NCI-H1417 treated with DMSO at 0.1 percent for 48 hours (cell line): ENCODE measurements at places on chromosomes 7 and 10.
A peak's percentile ranks its signal among the peaks of the same experiment; 100 is the strongest.

GRCh38 chr10:6014241-6014761, 37.0 kb upstream of the IL15RA start:
- DNase-seq, result no peak

- DNase-seq, result no peak
These were observed 129.7 kb downstream of the EPC1 start for GRCh38 chr10:32217216-32217615.

- DNase-seq, result no peak
These were observed 5.8 kb upstream of the CYP3A7 start for GRCh38 chr7:99740573-99741440.

- no peak for DNase-seq
These were observed 46.3 kb upstream of the PIK3CG start for GRCh38 chr7:106818736-106819135.

DNA sequence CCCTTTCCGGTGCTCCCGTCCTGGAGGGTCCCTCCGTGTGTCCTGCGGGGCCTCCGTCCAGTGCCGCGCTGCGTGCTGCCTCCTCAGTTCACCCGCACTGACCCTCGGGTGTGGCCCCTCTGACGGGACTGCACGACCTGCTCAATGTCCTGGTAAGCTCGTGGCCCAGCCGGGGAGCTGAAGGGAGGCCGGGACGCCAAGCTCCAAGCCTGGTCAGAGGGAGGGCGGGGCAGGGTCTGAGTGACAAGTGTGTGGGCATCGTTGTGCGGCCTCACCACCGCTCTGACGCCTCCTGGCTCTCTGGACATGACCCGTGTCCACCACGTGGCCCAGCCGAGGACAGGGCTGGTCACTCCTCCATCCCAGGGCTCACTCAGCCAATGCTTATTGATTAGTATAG, 25.9 kb downstream of the FAM20C start:
- no peak for DNase-seq

DNA sequence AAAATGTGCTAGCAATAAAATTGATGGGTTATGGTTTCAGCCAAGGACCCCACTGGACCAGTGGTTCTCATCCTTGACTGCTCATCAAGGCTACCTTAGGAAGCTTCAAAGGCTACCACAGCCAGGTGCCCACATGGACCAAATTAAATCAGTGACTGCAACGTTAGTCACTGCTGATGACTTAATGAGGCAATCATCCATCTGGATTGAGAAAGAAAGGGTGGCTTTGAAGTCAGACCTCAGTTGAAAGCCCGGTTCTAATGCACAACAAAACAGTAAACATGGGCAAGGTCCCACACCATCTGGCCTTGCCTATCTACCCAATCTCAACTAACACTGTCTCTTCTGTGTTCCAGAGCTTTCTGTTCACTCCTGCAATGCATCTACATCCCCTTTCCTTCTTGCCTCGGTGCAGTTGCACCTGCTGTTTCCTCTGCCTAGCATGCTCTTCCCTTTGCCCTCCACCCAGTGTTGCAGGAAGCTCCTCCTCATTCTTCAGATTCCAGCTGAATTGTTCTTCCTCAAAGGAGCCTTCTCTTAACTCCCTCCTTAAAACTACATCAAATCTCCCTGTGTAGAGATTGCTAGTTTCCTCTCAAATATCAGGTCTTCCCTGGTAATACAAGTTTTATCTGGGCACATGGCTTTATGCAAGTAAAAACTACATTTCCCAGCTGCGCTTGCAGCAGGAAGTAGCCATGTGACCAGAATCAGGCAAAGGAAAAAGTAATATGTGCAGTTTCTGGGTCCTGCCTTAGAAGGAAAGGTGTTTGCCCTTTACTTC, 10.3 kb upstream of the KCNK18 start:
- DNase-seq, result no peak

DNA sequence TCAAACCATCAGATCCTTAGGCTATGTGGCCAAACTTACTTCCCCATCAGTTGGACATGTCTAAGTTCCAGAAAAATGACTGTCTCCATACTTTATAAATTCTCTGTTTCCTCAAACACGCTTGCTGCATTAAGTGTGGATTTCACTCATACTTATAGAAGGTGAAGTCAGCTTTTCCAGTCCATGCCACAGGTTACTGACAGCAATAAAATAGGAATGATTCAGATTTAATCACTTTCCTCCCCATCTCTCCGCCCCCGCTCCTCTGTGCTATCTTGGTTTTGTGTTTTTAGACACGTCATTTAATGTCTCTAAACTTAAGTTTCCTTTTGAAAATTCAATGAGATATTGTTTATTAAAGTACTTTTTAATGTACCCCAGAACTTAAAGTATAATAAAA, 1098.0 kb upstream of the C7orf33 start:
- DNase-seq, result no peak

- DNase-seq, result peak; percentile 66
These were observed 56.5 kb upstream of the EFCAB10 start for GRCh38 chr7:105637755-105638154.

GRCh38 chr7:47128700-47129099, 453.2 kb downstream of the TNS3 start:
- no peak for DNase-seq

DNA sequence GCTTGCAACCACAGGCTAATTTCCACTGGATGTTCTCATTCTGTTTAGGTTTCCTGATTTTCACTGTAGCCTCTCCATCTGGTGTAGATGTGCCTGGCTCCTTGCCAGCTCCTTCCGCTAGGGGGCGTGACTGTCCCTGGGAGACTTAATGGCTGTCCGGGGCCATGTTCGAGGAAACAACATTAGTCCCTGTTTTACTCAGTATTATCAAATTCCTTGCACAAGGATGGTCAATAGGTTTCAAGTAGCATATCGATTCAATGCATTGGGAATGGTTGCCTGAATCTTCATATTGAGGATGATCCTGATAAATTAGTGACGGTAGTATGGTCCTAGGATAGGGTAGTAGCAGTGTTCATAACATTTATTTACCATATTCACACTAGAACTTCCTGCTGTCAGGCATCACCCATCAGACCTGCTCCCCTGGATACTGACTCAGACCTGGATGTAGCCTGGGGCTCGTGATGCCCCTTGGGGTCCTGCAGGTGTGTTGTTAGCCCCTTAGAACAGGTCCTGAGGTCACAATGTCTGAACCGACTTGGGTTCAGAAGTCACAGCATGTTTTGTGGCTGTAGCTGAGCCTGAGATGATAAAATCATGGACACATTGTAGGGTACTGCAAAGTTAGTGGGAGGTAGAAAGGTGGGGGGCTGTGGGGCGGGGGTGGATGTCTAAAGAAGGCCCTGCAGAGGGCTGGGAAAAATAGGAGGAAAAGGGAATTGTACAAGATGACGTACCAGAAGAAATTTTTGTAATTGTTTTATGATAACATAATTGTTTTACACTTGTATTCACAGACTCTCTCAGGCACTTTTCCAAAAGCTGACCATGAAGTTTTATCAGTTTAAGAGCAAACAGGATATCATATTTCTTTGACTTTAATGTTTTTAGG, 8.9 kb upstream of the EXOC6 start:
- no peak for DNase-seq

DNA sequence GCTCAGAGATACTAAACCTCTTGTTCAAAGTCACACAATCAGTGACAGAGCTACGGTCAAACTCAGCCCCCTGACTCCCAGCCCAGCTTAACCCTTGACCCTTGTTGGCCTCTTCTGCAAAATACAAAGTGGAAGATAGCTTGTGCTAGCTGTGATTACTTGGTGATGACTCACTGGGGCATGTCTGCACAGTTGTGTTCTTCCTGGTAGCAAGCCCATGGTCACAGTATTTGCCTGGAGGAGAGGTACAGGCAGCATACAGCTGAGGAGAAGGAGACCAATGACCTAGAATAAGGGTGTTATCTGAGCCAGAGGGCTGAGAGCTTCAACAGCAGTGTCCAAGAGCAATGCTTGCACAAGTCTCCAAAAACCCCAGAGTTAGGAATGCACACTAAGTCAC, 5.7 kb upstream of the HSPA12A start:
- no peak for DNase-seq

- no peak for DNase-seq
These were observed 1.3 kb downstream of the CUTC start for GRCh38 chr10:99733366-99733765.

GRCh38 chr10:43772171-43772570, 123.5 kb upstream of the ZNF32 start:
- no peak for DNase-seq

DNA sequence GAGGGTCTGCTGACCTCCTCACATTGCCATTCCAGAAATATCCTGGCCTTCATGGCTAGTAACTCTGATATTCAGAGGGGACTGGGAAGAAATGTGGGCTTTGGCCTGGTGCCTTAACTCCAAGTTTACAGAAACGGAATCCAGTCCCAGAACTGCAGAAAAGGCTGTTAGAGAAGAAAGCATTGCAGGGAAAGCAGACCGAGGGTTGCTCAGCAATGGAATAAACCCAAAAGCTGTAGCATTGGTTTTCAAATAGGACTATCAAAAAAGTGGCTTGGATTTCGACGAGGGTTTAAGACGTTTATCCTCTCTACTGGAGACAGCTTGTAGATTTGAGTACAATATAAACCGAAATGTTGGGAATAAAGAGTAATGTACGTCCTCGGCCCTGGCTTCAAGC, 425.8 kb upstream of the FOXK1 start:
- DNase-seq, result no peak
